ENCODE measurements at places on chromosomes 4 and X. TPM values are rescaled to one million over a fixed set of nuclear protein-coding genes. Genes with fewer than 3 reads are reported as not detected.

PDE5A gene
- total RNA-seq: 12.8 TPM

SLC4A4 gene
- total RNA-seq: 1.2 TPM

TMSB15A gene
- 31.4 TPM for total RNA-seq

SCRG1 gene
- not detected for total RNA-seq

KLHL2 gene
- 11.8 TPM for total RNA-seq

ZNF518B gene
- total RNA-seq: 18.0 TPM

DIPK2B gene
- not detected for total RNA-seq

DOK7 gene
- total RNA-seq: 0.11 TPM

TMEM271 gene
- total RNA-seq: not detected

DNA sequence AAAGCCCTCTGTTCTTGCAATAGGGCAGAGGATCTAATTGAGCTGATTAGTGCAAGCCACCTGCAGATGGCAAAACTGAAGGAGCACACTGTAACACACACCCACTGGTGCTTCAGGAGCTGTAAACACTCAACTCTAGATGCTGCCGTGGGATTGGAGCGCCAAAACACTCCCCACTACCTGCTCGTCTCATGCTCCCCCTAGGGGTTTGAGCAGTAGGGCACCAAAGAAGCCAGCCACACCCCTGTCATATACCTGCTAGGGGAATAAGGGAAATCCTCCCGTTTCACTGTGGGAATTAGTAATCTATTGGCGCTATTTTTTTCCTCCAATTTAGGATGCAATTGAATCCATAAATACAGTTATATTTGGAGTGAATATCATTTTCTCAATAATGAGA is 360.2 kb downstream of the GLUD2 start:
- DNase-seq: no peak

- DNase-seq: no peak
These were observed 68.4 kb upstream of the IQCM start for GRCh38 chr4:149884046-149884445.

GRCh38 chr4:124189545-124189944 is 523.0 kb downstream of the ANKRD50 start:
- DNase-seq: no peak

GRCh38 chrX:121103381-121103780 is 56.0 kb downstream of the GLUD2 start:
- peak; percentile 11 for DNase-seq

DNA sequence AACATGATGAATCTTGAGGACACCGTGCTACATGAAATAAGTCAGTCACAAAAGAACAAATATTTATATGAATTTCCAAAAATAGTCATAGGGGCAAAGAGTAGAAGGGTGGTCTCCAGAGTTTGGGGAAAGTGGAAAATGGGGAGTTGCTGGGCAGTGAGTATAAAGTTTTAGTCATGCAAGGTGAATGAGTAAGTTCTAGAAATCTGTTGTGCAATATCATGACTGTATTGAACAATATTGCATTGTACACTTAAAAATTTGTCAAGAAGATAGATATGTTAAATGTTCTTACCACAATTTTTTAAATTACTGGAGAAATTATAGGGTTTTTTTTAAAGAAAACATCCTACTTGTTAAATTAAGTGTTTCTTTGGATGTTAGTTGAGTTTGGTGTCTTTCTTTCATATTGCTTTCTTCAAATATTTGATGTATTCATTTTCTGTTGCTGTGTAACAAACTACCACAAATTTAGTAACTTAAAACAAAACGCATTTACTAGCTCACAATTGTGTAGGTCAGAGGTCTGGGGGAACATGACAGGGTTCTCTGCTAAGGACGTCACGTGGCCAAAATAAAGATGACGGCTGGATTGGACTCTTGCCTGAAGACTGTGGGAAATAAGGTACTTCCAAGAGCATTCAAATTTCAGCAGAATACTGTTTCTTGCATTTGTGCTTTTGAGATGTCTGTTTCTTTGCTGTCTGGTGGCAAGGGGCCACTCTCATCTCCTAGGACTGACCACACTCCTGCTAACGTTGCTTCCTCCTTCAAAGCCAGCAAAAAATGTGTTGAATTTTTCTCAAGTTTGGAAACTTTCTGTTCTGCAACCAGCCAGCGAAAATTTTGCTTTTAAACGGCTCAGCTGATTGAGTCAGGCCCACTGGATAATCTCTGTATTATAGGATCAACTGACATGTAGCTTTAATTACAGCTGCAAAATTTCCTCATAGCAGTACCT is 76.7 kb downstream of the CPEB2 start:
- no peak for DNase-seq

- DNase-seq: no peak
These were observed 297.7 kb upstream of the CLNK start for GRCh38 chr4:10982305-10982704.

DNA sequence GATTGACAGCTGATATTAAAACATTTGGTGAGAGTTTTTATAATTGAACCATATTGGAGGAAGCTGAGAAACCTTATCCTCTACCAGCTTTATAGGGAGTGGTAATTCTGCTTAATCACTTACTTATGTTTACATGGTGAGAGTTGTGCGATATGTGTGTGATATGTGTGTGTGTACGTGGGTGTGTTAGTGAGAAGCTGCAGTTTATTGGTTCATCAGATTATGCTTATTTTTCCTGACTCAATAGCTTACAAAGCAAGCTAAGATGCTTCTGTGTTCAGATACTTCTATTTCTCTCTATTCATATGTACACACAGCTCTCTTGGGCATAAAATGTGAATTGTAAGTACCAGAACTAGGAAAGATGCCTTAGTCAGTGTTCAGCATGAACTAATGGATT is 343.7 kb downstream of the GRIA2 start:
- DNase-seq: no peak

GRCh38 chrX:143632625-143633410 is 3.1 kb downstream of the SLITRK4 start:
- DNase-seq: no peak

DNA sequence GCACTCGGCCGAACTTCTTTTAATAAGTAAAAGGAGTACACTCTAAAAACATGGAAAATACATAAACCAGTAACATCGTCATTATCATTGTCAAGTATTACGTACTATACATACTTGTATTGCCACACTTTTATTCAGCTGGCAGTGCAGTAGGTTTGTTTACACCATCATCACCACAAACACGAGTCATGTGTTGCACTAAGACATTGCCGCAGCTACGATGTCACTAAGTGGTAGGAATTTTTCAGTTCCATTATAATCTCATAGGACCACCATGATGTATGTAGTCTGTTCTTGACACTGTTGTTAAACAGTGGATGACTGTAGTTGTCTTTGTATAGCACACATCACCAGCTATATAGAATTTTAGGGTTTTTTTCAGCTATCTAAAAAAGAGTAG is 48.0 kb upstream of the TMEM131L start:
- no peak for DNase-seq

DNA sequence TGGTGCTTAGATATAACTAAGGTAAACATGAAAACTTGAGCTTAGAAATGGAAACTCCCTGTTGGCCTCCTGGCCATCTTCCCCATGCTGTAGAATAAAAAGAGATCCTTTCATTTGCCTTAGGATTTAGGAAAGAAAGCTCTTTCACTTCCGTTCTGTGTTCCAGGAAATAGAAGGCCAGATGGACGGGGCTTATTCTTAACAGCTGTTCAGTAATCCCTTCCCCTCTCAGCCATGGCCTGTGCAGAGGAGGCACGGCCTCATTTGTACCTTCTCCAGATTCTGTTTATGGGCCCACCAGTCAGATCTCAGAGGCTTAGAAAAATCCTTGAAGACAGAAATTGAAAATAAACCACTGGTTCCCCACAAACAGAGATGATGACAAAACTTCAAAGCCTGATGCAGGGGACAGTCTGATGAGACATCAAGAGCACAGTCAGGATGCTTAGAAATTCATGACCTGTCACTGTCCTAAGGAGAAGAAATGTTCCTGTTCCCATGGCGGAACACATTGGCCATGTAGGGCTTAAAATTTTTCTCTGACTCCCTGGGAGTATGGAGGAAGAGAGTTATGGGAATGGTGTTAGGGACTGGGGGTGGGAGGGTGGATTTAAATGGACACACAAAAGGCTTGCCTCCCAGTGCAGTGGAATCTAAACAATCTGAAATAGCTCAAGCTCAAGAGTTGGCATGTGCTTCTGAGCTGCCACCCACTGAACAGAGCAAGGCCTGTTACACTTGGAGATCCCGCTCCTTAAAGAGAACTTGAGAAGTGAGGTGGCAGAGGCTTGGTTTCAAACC is 188.8 kb downstream of the SOWAHB start:
- DNase-seq: no peak

Data from Daoy (cell line).